Left ventricle myocardium inferior (tissue), 1 donor: ENCODE measurements at places on chromosomes 1 and 21.

DNA sequence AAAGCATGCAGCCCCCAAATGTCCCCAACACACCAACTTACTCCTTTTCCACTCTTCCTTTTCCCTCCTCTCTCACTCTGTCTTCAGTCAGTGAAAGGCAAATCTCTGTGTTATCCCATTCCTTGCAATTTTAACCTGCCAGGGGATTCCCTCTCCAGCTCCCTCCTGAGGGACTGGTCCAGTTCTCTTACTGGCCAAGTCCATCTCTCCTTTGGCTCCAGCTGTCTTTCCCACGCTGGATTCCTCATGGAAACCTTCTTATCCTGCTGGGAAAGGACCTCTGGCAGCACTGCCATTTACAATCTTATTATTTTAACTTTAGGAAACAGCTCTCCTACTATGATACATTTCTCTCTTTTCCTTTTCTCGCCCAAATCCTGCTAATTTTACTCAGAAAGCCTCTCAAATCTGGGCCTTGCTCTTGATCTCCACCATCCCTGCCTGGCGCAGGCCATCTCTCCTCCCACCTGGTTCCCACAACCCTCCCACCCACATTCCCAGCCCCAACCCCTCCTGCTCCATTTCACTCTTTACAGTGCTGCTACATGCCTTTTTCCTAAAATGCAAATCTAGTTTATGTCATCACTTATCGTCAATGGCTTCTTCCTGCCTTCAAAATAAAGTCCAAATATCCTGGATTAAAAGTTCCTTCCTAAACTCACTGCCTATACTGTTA lies 72.7 kb upstream of the CNN3 start:
- no peak for DNase-seq

GRCh38 chr1:178579562-178579961 lies 66.7 kb downstream of the TEX35 start:
- no peak for DNase-seq

DNA sequence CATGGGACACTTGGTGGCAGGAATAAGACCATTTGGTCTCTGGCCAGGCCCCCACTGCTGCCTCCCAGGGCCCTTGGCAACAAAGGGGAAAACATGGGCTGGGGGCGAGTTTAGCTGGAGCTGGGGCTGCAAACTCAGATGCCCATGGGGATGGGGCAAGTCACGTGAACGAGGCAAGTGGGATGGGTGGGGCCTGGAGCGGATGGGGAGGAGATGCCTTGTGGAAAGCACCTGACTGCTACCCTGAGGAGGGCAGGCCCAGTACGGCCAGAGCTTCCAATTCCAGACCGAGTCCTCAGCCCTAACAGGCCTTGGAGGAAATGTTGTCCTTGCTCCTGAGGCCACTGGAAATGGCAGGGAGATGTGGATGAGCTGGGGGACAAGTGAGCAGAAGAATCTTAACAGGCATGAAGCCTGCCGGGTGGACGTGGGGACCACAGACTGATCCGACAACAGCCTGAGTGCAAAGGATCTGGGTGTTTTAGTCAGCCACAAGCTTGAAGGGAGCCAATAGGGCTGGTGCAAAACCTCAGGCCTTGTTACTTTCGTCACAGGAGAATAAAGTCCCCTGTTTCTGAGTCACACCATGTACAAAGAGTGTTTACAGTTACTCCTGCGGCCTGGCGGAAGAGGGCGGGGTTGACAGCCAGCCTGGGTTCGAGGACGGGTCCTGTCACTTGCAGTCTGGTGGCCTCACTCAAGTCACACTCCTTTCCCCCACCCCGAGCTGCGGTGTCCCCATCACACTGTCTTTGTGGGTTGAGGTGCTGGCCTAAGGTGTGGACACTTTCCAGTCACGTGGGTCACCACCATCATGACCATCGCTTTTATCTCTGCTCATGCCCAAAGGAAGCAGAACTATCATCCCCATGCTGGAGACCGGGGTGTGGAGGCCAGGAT lies 19.1 kb downstream of the RUNX3 start:
- DNase-seq, result no peak

DNA sequence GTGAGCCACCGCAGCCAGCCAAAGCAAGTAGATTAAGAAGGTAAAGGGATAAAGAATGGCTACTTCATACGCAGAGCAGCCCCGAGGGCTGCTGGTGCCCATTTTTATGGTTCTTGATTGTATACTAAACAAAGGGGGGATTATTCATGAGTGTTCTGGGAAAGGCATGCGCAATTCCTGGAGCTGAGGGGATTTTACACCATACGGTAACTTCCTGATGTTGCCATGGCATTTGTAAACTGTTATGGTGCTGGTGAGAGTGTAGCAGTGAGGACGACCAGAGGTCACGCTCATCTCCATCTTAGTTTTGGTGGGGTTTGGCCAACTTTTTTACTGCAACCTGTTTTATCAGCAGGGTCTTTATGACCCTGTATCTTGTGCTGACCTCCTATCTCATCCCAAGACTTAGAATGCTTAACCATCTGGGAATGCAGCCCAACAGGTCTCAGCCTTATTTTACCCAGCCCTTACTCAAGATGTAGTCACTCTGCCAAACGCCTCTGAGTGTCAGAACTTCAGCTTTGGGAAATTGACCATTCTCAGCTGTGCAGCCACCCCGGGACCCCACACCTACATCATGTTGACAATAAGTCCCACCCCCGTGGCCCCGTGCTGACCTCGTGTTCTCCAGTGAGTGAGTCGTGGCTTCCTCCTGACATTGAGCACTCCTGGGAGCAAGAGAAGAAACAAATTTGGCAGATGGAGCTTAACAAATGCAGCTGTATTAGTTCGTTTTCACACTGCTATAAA lies 149.4 kb upstream of the COL6A1 start:
- no peak for DNase-seq

GRCh38 chr1:160711276-160711601 lies 383 bp downstream of the CD48 start:
- DNase-seq, result no peak

DNA sequence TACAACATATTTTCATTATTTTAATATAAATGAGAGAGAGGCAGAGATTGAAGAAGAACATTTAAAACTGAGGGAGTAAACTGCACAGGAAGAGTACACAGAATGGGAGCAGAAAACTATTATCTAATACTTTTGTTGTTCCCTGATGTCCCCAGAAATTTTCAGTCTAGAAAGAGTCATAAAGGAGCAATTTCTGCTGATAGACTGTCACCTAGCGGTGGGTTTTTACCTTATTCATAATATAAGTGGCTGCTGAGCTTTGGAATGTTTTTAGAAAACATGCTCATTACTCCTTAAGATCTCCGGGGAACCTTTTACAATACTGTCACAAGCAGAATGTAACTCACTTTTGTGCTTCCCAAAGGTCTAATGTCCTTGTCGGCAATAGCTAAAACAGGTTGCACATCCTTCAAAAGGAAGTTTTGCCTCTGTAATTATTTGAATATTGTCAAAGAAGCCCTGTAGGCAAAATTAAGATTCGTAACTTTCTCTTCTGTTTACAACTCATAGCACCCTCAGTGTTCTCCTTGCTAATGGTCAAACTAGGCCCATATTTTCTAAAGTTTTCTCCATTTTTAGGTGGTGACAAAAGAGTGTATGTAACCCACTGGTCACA lies 4.9 kb upstream of the NPL start:
- no peak for DNase-seq

DNA sequence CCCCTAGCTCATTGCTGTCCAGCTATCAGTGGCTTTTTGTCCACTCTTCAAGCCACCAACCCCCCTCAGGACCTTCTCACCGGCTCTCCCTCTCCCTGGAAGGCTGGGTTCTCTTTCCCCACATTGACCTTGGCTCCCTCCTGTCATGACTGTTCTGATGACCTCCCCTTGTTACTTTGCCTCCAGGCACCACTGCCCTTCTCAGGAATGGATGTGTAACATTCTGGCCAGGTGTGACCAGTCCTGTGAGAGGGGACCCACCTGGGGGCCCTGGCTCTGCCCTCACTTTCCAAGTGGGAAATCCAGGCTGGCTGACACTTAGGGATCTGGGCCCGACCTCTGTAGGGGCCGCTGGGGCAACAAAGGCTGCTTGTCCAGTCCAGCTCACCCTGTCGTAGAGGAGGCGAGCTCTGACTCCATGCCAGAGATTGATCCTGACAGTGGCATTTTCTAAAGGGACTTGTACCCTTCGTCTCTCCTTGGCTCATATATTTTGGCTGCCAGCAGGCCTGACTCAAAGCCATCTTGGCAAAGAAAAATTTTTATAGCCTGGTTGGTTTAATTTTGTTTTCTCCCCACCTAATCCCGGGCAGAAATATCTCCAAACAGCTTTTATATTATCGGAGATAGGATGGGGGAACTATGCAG lies 37.9 kb upstream of the USP24 start:
- DNase-seq, result no peak
